ENCODE measurements at places on chromosomes 7 and 10. TPM values are rescaled to one million over a fixed set of nuclear protein-coding genes. Genes with fewer than 3 reads are reported as not detected.
A peak's percentile ranks its signal among the peaks of the same experiment; 100 is the strongest.

DNA sequence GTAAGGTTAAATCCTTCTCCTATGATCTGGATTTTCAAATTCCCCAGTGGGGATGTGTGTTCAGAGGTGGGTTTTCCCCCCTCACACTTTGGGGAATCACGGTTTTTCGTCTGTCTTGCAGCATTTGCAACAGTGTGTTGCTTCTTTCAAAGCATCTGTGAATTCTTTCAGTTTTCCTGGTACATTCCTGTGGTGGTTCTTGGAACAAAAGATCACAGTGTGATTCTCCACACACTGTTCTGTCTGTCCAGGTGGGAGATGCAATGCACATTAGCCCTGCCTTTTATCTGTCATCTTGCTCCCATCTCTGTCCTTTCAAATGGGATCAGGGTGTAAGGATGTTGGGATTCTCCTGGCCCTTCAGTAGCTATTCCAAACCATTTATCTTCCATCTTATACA lies 11.8 kb downstream of the AGK start:
- DNase-seq = no peak

DNA sequence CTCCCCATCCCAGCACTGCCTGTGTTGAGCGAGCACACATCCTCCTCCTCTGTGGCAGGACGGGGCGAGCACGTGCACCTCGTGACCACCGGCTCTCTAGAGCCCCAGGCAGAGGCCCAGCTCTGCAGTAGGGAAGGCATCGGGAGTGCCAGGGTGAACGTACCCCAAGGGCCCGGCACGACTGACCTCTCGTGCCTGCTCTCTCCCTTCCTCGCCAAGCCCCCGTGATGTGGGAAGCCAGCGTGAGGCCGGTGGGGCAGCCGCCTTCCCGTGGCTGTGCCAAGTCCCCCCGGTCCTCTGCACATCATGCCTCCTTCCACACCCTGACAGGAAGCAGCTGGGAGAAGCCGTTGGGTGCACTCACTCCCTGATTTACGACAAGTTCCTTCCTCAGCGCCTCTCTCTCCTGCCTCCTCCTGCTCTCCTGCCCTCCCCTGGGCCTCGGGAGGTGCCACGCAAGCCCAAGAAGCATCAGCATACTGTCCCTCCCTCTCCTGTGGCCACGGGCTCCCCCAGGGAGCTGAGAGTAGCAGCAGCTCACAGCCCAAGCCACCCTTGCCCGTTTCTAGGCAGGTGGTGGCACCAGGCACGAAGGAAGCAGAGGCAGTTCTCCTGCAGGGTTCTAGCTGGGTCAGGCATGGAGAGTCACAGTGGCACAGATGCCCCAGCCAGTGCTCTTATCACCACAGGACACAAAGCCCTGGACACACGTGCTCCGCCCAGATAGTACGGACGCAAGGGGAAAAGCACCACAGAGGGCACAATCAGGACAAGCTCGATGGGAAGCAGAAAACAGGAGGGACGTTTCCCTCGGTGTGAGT lies 47.0 kb downstream of the AMZ1 start:
- DNase-seq = no peak

- no peak for DNase-seq
Observed at GRCh38 chr7:26356229-26356628, 64.6 kb downstream of the SNX10 start.

DNA sequence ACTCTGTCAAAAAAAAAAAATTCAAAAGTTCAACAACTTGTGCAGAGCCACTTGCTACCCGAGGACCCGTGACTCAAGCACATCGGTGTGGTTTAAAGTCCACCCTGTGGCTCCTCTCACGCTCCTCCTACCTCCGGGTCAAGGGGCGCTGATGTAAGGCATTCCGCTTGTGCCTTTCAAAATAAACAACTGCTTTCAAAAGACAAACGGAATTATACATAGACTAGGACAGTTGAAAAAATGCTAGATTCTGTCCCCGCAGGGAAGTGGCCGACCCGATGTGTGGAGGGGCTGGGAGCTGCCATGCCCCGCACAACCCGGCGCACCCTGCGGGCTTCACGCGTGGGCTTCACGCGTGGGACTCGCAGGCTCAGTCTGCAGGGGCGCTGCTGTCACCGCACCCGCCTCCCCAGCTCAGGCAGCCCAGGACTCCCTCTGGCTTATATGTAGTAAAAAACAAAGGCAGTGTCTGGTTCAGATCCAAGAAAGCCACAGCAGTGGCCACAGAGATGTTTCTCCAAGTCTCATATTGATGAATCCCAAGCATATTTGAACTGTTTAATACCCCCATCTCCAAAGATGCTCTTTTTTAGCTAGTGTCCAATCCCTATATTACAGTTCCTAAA lies 239.7 kb upstream of the INHBA start:
- DNase-seq = peak; percentile 46

DNA sequence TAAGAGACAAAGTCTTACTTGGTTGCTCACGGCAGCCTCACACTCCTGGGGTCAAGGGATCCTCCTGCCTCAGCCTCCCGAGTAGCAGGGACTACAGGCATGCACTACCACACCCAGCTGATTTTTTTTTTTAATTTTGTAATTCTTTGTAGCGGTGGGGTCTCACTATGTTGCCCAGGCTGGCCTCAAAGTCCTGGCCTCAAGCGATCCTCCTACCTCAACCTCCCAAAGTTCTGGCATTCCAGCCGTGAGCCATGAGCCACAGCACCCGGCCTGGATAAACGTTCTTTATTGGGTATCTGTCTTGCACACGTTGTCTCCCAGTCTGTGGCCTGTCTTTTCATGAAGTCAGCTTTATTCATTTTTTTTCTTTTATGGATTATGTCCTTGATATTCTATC lies 636.1 kb upstream of the FOXK1 start:
- no peak for DNase-seq

DNA sequence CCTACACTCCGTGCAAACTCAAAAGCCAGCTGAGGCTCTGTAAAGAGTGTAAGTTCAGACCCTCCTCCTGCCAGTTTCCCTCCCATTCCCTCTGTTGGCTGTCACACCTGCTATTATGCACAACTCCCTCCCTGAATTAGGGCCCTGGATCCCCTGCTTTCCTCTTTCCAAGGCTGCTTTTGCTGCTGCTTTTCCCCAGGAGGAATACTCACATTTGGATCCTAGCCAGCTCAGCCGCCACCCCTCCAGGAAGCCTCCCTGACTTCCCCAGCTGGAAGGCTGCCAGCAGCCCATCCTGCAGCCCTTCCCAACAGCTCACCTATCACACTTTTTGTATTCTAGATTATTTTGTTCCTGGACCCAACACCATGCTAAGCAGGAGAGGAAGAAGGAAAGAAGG lies 40.9 kb upstream of the WDR11 start:
- peak; percentile 2 for DNase-seq

GRCh38 chr10:128563387-128563786 lies 437.2 kb upstream of the MKI67 start:
- DNase-seq = no peak

- DNase-seq = no peak
Observed at GRCh38 chr7:66769833-66770512, 29.4 kb downstream of the RABGEF1 start.

GRCh38 chr10:124650820-124651401 lies 93.3 kb downstream of the FAM53B start:
- DNase-seq = no peak

DNA sequence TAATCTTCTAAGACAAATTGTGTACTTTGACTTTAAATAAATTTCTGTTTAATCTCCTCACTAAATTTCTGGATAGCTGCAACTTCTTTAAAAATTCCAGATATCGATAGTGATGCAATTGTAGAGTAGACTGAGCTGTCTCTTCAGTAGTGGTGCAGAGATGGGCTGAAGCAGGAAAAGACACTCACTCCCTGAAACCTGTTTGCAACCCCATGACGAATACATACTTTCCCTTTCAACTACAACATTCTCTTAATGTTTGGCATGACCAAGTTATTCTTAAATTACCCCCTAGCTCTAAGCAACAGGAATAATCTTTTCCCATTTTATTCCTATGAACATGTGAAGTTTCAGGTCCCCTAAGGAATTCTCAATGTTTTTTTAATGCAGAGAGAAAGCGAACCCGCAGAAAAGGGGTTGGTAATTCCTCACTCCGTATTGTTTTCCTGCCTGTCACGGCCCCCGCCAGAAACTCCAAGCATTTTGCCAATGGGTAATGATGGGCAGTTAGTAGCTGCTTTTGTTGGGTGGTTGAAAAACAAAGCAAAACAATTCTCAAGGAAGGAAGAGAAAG lies 1.3 kb downstream of the THSD7A start:
- no peak for DNase-seq

GRCh38 chr7:20980232-20980631 lies 193.5 kb upstream of the SP8 start:
- DNase-seq = no peak

Gene PLEKHA8
- total RNA-seq = 8.4 TPM

Gene TMEM176B
- not detected for total RNA-seq

Gene ADCY1
- 3.1 TPM for total RNA-seq

Gene ZNF438
- total RNA-seq = 2.4 TPM

Gene TSPAN15
- 186 TPM for total RNA-seq

Gene AFAP1L2
- total RNA-seq = 0.77 TPM

Gene SFXN3
- total RNA-seq = 46.7 TPM

Gene HABP2
- total RNA-seq = not detected
